OCI-LY7 (cell line): ENCODE measurements at places on chromosomes 7 and 10. TPM values are rescaled to one million over a fixed set of nuclear protein-coding genes. Genes with fewer than 3 reads are reported as not detected.

The PTPRN2 gene
- 0.35 and 0.70 TPM in 2 replicates for total RNA-seq

The LRMDA gene
- total RNA-seq, result not detected in 2 replicates

The MEIG1 gene
- 1.7 and 2.7 TPM in 2 replicates for total RNA-seq

- no peak for DNase-seq
These were observed 1.1 kb upstream of the VIM start for GRCh38 chr10:17226891-17227303.

GRCh38 chr7:13790611-13791010, 198.9 kb downstream of the ETV1 start:
- DNase-seq, result no peak

- DNase-seq, result no peak
These were observed 6.1 kb upstream of the MYOZ1 start for GRCh38 chr10:73647211-73647874.

DNA sequence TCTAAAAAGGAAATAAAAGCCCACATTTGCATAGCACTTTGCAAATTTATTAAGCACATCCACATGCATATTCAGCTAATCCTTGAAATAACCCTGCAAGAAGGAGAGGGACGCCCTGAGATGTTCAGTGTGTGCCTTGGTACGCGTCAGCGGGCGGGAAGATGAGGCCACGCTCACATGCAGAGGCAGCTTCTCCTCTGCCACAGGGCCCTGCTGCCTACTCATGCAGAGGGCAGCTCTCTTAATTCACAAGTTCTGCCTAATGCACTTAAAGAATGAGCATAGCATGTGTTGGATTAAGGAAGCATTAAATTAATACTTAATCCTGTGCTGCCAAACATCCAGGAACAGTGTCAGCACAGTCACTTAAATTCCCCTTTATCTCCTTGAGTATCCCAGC, 132.3 kb downstream of the HECW1 start:
- DNase-seq, result no peak

DNA sequence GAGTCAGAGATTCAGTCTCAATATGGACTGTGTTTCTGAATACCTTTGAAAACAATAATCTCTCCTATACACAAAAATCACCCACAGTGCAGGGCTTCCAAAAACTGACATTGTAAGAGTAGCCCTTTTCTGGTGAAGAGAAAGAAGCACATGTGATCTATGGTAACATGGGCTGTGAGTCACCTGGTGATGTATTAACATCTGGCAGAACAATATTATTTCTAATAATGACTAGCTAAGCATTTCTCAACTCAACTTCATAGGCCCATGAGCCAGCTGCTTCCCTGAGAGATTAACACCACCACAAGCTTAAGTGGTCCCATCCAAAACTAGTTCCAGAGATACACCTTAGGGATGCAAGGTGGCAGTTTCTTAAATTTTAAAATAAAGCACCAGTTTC, 331.0 kb upstream of the NRP1 start:
- DNase-seq, result no peak

- no peak for DNase-seq
These were observed 144.4 kb upstream of the PTER start for GRCh38 chr10:16292366-16292765.

- no peak for DNase-seq
These were observed 40.7 kb downstream of the TARP start for GRCh38 chr7:38232502-38233366.

GRCh38 chr10:70596860-70597809, 5.4 kb downstream of the PRF1 start:
- no peak for DNase-seq

DNA sequence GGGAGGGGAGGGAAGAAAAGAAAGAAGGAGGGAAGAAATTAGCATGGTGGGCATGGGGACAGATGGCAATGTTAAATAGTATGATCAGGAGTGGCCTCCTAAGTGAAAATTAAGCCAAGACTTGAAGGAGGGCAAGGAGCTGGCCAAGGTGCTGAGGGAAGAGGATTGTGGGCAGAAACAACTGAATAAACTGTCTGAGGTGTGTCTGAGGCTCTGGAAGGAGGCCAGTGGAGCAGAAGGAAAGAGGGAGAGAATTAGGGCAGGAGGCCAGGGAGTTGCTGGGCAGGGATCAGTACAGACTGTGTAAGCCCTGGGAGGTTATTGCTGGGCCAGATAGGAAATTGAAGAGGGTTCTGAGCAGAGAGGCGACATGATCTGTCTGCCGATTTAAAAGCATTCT, 40.6 kb upstream of the VKORC1L1 start:
- DNase-seq, result no peak

DNA sequence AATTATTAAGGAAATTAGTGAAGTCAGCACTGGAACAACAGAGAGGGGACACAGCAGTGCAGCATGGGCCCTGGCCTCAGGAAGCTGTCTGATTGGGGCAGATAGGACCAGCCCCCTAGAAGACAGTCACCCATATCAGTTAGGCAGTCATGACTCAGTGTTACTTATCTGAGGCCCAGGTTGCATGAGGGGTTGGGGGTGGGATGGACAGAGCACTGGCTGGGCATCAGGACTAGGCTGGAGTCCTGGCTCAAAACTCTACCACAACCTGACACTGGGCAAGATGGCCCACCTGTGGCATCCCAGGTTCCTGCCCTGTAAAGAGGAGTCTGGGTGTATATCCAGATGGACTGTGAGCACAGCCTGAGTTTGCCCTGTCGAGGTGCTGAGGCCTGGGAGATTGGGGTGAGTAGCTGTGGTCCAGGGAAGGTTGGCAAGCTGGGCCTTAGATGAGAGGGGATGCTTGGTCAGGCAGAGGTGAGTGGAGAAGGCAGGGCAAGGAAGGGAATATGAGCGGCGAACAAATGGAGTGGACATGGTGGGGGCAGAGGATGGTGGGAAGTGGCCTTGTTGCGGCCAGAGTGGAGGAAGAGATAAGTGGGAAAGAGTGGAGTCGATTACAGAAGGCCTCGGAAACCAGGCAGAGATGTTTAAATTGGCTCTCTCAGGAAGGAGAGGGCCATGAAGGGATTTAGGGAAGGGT, 37.5 kb downstream of the HK1 start:
- DNase-seq, result no peak

DNA sequence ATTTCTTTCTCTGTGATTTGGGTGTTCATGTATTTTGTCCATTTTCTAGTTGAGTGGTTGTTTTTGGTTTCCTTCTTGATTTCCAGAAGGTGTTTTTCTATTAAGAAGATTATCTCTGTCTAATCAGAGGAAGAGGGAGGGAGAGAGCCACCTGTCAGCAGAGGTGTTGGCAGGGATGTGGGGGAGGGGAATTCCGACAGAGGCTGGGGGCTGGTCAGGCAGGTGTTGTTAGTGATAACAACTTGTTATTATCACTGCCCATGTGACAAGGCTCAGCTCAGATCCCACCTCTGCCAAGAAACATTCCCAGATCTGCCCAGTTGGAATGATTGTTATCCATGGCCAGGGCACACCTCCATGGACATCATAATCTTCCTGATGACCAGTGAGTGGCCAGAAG, 293.4 kb downstream of the GFRA1 start:
- DNase-seq, result no peak
